ENCODE measurements at places on chromosomes 11 and 22.

- no peak for DNase-seq
Observed at GRCh38 chr11:27485930-27486773, 13.6 kb upstream of the LGR4 start.

DNA sequence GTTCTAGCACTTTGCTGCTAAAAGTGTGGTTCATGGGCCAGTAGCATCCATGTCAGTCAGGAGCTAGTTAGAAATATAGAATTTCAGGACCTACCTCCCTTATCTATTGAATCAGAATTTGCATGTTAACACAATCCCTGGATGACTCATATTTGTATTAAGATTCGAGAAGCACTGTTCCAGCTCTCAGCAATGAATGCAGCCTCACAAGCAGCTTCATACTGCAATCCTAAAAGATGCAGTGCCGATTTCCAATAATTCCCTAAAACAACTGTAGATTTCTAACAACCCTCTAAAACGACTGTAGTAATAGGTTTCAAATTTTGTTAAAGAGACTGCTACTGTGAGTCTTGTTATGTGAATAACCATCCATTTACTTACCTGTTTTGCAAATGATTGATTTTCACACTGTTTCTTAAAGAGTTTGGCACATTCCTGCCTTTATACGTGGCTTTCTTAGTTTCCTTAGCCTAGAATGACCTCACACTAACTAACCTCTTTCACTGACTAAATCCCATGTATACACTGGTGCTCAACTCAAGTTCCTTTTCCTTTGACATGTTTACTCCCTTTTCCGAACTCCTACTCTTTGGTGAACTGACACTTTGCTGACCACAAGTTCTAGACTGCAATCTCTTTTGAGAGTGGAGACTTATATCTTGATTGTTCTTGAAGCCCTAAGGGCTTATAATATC is 511.8 kb downstream of the METTL15 start:
- no peak for DNase-seq

- DNase-seq: peak; percentile 18
Observed at GRCh38 chr11:112977755-112978154, 16.5 kb downstream of the NCAM1 start.

DNA sequence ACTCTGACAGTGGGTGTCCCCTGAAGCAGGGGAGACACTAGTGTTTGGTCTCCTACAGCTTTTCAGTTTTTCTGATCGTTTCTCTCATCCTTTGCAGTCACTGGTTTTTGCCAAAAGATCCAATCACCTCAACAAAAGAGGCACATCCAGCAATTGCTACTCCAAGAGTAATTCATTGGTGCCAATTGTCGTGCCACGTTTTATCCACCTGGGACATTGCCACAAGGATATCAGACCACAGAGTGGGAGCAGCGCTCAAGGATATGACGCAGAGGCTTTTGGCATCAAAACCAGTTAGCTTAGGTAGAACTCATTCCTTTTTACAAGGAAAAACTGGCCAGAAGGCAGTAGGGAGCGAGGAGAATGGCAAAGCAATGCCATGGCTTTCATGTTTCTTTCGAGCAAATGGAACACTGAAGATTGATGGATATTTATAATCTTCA is 40.9 kb upstream of the BLID start:
- no peak for DNase-seq

DNA sequence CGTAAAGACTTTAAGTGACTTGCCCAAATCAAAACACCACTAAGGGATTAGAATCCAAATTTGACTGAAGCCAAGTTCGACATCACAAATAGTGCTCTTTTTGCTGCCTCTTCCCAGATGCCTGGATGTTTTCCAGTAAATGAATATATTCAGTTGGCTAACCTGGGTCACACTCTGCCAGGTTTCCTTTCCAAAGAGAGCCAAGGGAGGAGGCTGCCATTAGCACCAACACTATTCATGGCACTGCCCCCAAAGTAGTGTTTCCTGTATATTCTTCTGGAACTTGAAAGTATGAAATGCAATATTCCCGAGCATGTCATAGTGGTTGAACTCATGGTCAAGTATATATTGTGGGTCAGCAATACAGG is 219.3 kb upstream of the UBASH3B start:
- no peak for DNase-seq

GRCh38 chr11:128988242-128988970 is 45.7 kb upstream of the TP53AIP1 start:
- no peak for DNase-seq

- no peak for DNase-seq
Observed at GRCh38 chr11:87743007-87743406, 432.2 kb downstream of the RAB38 start.

GRCh38 chr22:31279821-31280505 is 12.3 kb downstream of the PIK3IP1 start:
- no peak for DNase-seq

GRCh38 chr11:56783448-56784041 is 35.0 kb upstream of the OR9G4 start:
- no peak for DNase-seq

DNA sequence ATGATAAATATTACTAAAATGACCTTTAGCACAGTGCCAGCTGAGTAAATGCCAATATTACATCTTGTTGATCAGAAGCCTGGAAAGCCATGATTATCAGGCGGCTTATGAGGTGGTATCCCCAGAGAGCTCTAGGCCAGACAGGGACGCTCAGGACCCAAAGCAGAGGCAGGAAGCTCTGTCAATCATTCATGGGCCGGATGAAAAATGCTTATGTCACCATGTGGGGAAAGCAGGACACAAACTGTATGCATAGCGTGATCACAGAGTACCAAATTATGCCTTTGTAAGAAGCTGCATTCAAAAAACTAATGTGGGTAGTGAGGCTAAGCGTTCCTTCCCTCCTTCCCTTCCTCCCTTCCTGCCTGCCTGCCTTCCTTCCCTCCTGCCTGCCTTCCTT is 82.6 kb downstream of the TENM4 start:
- no peak for DNase-seq

- no peak for DNase-seq
Observed at GRCh38 chr11:56103210-56103737, at the start of gene OR8H2. Gene OR8H2, plus strand, starts transcription at chr11:56103687. Its CDS starts 1,356 bp downstream, at chr11:56105043.

- DNase-seq: no peak
Observed at GRCh38 chr11:124041254-124041653, at the start of gene OR10G7. Gene OR10G7, minus strand, starts transcription at chr11:124041325. Its CDS starts 2,324 bp downstream, at chr11:124039001.

GRCh38 chr11:122333467-122333866 is 217.5 kb upstream of the BLID start:
- DNase-seq: no peak

DNA sequence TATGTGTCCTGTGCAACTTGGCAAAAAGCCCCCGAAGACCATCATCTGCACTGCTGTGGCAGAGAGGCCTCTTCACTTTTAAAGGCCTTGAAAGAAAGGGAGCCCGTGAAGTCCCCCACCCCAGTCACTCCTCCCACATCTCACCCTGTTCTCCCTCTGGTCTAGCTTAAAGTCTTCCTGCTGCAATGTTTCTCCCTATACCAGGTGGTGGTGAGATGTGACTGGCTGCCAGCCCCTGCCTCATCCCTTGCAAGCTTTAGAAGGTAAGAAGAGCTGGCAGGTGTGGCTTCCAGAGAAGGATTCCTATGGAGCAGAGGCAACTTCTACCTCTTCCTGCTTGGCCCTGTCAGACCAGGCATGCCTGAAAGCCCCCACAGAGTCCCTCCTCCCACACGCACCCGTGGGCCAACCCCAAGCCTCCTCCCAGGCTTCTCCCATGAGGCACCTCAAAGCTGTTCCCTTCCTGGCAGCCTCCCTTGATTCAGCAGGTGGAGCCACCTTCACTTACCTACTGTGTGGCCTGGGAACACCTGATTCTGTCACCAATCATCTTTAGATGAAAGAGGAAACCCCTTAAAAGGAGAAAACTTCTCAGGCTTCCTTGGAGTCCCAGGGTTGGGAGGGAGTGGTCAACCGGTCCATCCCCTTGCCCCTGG is 4.0 kb upstream of the TRIM29 start:
- DNase-seq: no peak

GRCh38 chr11:71240865-71241691 is 11.3 kb downstream of the SHANK2 start:
- no peak for DNase-seq

- DNase-seq: peak; percentile 39
Observed at GRCh38 chr11:129291546-129291945, 84.1 kb upstream of the BARX2 start.

GRCh38 chr11:134357545-134357839 is 25.7 kb downstream of the GLB1L2 start:
- DNase-seq: no peak

DNA sequence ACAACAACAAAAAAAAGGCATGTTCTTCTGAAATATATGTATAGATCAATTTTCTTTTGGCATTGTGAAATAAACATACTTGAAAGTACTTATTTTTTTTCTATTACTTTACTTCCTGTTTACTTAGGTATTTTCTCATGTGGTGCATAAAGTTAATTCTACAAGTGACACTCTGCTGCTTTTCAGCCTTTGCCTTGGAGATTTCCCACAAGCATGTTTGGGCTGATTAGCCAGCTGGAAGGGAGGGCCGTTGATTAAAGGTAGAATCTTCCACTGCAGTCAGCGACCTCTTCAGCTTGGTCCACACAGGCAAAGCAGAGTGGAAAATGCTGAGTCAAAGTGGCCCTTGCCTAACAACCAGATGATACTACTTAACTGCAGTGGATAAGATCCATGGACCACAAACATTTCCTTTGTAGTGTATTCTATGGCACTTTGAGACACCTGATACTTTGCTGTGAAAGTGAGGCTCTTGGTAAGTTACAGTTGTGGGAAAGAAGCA is 176.0 kb downstream of the ARHGAP42 start:
- DNase-seq: no peak

- DNase-seq: no peak
Observed at GRCh38 chr22:46060292-46061123, 83.5 kb upstream of the WNT7B start.

- DNase-seq: no peak
Observed at GRCh38 chr11:130897262-130898182, 18.8 kb downstream of the SNX19 start.

DNA sequence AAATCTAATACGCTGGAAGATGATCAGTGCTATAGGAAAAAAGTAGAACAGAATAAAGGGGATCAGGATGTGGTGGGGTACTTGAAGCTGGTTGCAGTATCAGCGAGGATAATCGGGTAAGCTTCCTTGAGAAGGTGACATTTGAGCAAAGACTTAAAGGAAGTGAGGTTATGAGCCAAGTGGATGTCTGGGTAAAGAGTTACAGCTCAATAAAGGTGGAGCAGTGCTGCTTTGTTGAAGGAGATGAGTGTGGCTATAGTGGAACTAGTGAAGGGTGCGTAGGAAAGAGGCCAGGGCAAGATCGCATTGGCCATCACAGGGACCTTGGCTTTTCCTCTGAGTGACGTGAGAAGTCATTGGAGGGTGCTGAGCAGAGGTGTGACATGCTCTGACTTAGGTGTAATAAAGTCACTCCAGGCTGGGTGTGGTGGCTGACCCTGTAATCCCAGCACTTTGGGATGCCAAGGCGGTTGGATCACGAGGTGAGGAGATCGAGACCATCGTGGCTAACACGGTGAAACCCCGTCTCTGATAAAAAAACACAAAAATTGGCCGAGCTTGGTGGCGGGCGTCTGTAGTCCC is 2.3 kb upstream of the SYVN1 start:
- no peak for DNase-seq

DNA sequence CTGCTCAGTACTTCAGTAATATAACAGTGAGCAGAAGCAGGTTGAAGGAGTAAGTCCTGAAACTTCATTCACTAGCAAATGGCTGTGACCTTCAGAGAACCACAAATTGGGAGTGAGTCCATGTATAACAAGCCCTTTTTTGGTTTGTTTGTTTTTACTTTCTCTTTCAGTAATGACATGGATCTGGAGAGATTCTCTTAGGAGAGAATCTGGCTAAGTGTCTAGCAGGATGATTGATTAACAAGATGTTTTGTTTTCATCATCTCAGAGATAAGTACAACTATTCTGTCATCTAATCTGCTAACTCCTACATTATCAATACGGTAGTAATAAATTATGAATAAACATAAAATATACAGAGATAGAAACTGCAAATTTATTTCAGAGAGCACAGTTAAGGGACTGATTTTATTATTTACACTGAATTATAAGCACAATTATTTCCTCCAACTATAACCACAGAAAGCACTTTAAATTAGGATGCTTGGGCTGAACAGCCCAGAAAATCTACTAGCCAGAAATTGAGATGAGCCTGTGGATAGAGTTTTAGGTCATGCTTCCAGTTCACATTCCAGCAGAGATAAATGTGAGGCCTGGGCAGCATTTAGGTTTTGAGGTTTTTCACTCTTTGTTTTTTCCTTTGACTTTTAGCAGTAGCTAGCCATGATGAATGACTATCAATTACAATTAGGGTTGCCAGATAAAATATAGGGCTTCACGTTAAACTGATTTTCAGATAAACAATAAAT is 429.3 kb upstream of the FAT3 start:
- DNase-seq: no peak

DNA sequence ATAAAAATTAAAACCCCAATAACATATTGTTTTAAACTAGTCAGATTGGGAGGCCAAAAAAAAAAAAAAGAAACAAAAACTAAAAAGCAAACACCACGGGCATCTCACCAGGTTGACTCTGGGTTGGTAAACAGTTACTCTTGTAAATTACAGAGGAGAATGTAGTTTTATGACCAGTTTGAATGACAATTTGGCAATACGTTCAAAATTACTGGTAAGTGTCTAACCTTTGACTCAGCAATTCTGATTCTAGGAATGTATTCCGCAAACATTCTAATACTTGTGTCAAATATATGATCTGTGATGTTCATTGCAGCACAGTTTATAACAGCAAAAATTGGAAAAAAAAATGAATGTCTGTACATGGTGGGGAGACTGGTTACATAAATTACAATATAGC is 1376.0 kb downstream of the TBC1D22A start:
- no peak for DNase-seq

GRCh38 chr11:67375320-67376055 is 2.1 kb upstream of the CLCF1 start:
- no peak for DNase-seq

- no peak for DNase-seq
Observed at GRCh38 chr11:69582756-69583467, 58.0 kb upstream of the CCND1 start.

DNA sequence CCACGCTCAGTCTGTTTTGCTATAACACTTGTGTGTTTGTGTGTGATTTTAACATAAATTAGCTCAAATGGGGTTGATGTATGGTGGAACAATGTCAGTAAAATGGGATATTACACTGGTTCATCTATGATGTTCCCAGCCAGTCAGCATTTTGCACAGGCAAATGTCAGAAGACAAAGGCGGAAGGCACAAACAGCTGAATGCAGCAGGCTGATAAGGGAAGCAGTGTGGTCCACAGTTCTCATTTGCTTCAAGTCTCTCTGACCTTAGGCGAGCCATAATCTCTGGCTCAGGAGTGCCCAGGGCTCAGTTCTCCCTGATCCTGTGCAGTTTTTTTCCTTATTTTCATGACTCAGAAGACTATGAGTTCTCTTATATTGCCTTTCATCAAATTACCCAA is 102.7 kb downstream of the FAR1 start:
- no peak for DNase-seq

All from occipital lobe (tissue), 3 donors.